Left renal cortex interstitium (tissue), 4 donors: ENCODE measurements at places on chromosomes 2 and 18. TPM values are rescaled to one million over a fixed set of nuclear protein-coding genes. Genes with fewer than 3 reads are reported as not detected.

GRCh38 chr18:39414009-39414700 lies 1848.6 kb upstream of the CELF4 start:
- no peak for DNase-seq

DNA sequence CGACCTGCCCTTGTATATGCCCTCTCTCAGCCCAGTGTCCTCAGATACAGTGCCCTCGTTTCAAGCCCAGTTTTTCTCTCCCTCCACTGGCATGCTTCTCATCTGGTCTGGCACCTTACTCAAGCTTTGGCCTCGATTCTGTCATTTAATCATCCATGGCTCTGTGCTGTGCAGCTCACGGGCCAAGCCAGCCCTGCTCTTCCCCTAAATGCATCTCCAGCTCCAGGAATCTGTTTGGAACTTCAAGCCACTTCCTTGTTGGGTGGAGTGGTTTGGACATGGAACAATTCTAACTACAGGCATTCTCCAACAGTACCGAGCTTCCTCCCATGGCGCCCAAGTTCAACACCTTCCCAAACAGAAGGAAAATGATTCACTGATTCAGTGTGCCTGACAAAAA lies 76.7 kb upstream of the ZNF397 start:
- no peak for DNase-seq

DNA sequence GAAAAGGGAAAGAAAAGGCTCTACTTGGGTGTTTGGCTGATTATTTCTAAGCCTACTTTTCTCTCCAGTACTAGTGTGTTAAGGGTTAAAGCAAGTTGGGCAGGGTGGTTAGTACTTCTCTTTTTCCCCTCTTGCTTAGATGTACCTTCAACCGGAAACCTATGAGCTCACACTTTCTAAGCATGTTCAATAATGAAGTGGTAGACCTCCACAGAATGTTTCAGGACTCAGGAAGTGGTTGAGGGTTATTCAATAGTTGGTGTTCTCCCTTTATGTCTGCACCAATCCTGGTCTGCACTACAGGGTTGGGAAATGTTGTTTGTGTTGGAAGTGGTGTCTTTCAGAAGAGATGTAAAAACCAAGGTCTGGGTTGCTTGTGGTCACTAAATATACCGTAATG lies 137.1 kb downstream of the ZEB2 start:
- DNase-seq: no peak

The SLC4A3 gene
- 14.2 TPM for polyA plus RNA-seq

The STPG4 gene
- not detected for polyA plus RNA-seq

The DPYSL5 gene
- polyA plus RNA-seq: 7.7 TPM
